ENCODE measurements at places on chromosomes 12 and 14.

- DNase-seq = no peak
Observed at GRCh38 chr12:26068503-26068902, 56.3 kb downstream of the BHLHE41 start.

DNA sequence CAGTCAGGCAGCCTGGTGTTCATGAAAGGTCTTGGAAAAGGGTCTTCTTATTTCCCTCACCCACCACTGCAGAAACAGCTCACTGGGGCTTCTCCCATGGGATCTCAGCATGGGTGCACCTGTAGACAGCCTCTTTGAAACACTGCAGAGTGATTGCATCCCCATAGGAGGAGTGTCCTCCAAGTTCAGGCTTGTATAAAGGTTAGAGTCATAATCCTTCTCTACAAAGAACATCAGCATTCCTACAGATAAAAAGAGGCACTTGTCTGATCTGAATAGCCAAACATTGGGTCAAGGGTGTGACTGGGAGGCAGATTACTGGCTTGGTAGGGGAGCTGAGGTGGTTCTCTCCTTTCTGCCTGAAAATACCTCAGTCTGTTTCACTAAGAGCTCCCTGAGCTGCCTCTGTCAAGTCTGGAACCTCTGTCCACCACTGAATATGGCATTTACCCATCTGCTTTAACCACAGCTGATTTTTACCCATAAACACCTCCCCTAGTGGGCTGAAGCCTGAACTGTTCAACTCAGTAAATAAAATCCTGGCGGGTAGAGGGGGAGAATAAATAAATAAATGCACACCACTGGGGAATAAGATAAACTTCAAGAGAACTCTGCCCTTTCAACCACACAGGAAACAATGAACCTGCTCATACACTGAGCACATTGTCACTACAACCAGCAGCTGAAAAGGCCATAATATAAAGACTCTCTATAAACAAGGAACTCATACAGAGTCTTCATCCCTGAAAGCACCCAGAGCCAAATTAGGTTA lies 120.7 kb upstream of the SCAF11 start:
- DNase-seq = no peak

DNA sequence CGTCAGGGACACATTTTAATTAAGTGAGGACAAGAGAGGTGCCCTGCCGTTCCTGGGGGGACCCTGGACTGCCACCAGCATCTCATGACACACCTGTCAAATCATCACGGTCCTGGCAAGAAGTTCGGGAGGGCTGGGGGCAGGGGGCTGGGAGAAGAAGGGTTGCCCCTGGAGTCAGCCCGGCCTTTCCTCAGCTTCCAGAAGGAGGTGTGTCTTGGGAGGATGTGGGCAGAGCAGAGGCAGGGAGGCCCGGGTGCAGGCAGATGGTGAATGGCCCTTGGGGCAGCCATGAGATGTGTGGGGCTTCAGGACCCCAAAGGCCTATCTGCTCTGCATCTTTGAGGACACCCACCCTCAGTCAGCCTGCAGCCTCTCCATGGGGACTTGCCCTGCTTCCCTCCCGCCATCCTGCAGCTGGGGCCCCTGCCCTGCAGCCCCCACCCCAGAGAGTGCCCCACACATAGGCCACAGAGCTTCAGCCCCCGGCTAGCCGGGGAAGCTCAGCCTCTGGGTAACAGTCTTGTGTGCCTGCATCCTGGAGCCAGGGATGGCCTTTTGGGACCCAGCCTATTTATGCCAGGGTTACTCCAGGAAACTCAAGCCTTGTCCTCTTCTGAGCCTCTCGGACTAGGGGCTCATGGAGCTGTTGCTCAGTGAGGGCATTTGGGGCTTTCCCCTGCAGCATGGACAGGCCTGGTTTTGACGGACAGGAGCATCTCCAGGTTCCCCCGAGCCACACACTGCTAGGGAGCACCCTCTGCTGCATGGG lies 178.5 kb downstream of the KIF26A start:
- no peak for DNase-seq

DNA sequence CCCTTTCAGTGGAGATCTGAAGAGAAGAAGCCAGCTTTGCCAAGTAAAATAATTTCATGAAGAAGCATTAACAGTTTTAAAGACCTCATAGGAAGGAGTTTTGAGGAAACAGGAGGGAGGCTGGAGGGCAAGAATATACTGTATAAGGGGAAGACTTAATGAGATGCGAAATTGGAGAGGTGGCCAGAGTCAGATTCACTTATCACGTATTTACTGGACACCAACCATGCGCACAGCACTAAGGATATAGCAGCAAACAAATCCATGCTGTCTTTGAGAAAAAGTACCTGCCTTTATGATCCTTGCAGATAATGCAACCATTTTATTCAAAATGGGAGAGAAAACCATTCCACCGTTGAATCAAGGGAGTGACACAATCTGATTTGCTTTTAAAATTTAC lies 100.3 kb downstream of the ERC1 start:
- DNase-seq = no peak

- no peak for DNase-seq
Observed at GRCh38 chr12:41950455-41950854, 194.2 kb downstream of the GXYLT1 start.

DNA sequence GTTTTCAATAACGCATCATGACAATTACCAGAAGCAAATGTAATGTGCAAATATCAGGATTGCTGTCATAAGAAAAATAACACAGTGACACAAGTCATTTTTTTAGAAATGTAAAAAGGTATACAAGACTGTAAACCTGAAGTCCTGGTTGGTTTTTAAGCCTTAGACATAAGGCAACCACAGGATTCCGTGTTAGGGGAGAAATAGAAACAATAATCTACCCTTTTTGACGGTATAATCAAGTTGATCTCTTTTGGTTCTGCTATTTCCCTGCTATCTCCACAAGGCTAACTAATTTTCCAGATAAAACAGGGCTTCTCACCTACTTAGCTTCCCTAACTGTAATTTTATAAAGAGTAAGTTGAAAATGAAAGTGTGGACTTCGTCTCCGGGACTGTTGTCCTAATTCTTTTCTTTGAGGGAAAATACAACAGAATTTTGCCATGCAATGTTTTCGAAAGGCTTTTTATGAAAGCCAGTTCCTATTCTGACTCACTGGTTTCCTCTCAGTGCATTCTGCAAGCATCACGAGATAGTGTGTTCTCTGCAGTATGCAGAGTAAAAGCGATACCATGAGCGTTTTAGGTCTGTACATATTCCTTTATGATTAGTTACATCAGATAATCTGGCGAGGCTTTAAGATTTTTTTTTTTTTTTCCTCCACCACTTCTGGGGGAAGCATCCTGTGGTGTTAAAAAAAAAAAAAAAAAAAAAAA lies 10.6 kb downstream of the MYO1H start:
- no peak for DNase-seq

DNA sequence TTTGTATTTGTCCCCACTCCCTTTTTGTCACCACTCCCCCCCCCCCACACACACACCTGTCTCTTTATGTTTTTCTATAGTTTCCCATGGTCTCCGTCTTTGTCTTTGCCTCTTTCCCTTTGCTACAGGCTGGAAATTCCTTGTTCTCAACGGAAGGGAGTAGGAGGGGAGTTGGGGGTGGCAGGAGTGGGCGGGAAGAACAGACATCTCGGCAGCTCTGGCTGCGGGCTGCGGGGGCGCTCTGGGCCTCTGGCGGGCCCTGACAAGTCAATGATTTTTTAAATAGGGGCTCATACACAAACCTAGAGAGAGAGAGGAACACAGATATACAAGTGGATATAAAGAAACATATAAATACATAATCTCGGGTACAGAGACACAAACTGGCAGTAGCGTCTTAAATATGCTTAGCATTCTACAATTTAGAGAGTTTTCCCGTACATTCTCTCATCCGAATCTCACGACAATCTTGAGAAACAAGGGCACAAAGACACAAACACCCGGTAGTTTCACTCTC lies 2.4 kb upstream of the NAB2 start:
- DNase-seq = peak; percentile 50

DNA sequence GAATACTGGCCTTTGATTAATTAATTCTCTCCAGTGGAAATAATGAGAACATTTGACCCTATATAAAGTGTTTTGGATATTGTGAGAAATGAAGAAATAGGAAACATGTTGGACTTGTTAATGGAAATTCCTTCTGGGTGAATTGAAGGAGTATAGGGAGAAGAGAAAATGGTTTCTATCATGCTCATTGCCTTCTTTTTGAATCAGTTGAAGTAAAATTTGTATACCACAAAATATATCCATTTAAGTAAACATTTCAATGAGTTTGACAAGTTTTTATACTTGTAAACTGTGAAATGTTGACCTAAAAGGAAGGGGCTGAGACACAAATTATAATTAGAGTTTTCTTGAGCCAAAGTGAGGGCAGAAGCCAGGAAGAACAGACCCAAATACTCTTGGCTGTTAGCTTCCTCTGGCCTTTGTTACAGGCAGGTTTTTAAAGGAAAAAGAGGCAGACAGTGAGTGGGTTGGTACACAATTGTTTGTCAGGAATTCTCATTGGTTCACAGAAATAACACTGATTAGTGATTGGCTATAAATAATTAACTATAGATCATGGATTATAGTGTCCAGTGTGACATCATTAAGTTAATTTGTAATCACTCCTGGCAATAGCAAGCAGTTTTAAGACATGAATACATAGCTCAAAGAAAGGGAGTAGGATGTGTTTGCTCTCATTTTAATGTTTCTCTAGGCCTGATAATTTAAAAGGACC lies 826 bp downstream of the ZNF705A start:
- no peak for DNase-seq

DNA sequence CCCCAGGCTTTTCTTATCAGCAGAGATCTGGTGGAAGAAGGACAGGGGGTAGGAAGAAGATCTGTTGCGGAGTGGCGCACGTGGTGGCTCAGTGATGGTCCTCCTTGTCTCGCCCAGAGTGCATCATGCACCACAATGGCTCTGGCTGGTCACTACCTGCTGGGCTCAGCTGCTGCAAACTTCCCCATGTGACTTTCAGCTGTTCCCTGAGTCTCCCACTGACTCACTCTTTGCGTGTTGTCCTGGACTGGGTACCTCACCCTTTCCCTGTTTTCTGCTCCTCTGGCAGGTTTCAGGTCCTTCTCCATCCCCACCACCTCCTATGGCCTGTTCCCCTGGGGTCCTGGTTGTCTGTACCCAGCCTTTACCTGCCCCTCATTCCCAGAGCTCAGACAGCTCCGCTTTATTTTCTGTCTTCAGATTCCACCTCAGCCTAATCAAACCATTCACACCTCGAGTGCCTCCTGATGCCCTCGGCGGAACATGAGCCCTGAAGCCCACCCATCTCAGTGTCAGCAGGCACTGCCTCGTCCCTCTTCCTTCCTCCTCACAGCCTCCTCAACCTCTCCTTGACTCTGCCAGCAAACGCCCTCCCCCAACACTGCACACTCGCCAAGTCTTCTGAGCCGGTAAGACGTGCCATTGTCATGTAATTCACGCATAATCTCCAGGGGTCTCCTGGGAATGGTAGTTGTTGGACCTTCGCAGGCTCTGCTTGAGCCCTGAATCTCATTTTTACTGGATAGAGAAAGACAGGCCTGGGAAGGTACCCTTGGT lies 1.8 kb downstream of the C1R start:
- DNase-seq = no peak

GRCh38 chr12:119593578-119594398 lies at the start of gene TMEM233:
TMEM233 (plus strand) TSS chr12:119593774; CDS start chr12:119593849, 75 bp downstream.
- peak; percentile 14 for DNase-seq

GRCh38 chr12:23708185-23708837 lies 241.2 kb downstream of the SOX5 start:
- DNase-seq = no peak

- peak; percentile 40 for DNase-seq
Observed at GRCh38 chr12:91785655-91786498, 359.8 kb downstream of the BTG1 start.

DNA sequence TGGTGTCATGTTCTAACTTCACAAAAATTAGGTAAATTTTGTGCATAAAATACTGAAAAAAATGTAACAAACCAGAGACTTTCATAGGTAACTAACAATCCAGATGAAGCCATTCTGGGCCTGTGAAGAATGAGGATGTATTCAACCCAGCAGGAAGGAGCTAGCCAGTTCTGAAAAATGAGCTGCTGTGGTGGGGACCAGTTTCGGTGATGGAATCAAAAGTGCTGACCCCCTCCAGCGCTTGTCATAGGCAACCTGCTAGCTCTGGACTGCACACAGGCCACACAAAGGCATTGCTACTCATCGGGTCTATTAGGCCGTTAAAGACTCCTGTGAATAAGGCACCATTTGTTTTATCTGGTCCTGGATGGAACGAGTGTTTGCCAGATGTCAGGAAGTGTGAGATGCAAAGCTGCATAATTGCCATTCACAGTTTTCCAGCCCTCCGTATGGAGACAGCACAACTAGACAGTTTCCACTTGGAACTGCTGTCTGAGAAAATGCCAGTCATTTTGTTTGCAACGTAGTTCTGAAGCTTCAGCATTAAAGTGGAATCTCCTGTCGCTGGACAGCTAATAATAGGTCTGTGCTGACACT lies 3.3 kb upstream of the RIMBP2 start:
- peak; percentile 53 for DNase-seq

GRCh38 chr12:47813511-47814196 lies 6.0 kb downstream of the HDAC7 start:
- no peak for DNase-seq

GRCh38 chr14:65045006-65045405 lies 57.3 kb downstream of the MAX start:
- DNase-seq = no peak

DNA sequence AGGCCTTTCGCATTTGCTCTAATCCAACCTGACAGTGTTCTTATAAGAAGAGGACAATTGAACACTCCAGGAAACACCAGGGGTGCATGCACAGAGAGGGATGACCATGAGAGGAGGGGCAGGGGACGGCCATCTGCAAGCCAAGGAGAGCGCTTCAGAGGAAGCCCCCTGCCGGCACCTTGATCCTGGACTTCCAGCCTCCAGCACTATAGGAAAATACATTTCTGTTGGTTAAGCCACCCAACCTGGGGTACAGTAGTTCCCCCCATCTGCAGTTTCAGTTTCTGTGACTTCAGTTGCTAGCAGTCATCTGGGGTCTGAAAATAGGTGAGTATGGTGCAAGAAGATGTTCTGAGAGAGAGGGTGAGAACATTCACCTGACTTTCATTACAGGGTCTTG lies 64.7 kb downstream of the CLMN start:
- DNase-seq = peak; percentile 51

GRCh38 chr14:20662968-20663732 lies 21.2 kb upstream of the RNASE4 start:
- peak; percentile 52 for DNase-seq

- DNase-seq = no peak
Observed at GRCh38 chr12:98893675-98894411, 248.8 kb downstream of the APAF1 start.

- no peak for DNase-seq
Observed at GRCh38 chr12:570435-570920, 92.8 kb downstream of the NINJ2 start.

GRCh38 chr14:103074729-103075367 lies 9.2 kb upstream of the LBHD2 start:
- DNase-seq = peak; percentile 69

DNA sequence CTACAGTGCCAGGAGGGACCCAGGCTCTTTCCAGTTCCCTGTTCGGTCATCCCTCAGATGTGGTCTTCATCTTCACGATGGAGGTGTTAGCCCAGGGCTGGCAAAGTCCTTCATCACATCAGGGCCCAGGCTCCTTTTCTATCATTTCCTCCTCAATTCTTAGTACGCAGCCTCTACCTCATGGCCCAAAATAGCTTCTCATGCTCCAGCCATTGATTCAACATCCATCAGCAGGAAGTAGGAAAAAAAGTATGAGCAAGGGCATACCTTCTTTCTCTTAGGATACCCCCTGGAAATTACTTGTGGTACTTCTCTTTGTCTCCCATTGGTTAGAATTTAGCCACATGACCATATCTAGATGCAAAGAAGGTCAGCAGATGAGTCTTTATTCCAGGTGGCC lies 12.2 kb upstream of the ZDHHC22 start:
- DNase-seq = no peak

Data from NCI-H146 (cell line).